Caco-2 (cell line): ENCODE measurements at places on chromosomes 13 and 19.

DNA sequence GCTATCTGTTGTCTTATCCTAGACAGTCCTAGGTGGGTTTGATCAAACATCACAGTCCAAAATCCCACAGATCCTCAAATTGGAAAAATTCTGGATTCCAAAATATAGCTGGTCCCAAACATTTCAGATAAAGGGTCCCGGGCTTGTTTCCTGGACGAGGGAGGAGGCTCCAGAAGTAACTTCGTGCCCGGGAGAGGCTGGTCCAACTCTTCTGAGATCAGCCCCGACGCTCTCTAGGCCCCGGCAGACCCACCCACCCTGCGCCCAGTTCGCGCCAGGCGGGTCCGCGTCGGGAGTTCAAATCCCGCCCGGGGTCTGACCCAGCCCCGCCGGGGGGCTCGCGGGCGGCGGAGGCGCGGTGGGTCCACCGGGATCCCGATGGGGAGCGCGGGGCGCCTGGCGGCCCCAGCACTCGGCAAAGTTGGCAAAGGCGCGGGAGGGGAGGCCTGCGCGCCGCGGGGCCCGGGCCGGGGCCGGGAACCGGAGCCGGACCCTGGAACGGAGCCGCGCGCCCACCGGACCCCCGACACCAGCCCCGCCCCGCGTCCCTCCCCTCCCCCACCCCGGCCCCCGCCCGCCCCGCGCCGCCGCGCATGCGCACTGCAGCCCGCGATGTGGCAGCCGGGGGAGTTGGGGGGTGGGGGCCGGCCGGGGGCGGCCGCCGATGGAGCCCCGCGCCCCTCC lies 513 bp downstream of the MIER2 start:
- DNase-seq, result no peak

- DNase-seq, result no peak
These were observed 451.8 kb downstream of the SUCLA2 start for GRCh38 chr13:47549219-47549752.

GRCh38 chr13:103517066-103517767 lies 451.0 kb upstream of the SLC10A2 start:
- DNase-seq, result no peak

DNA sequence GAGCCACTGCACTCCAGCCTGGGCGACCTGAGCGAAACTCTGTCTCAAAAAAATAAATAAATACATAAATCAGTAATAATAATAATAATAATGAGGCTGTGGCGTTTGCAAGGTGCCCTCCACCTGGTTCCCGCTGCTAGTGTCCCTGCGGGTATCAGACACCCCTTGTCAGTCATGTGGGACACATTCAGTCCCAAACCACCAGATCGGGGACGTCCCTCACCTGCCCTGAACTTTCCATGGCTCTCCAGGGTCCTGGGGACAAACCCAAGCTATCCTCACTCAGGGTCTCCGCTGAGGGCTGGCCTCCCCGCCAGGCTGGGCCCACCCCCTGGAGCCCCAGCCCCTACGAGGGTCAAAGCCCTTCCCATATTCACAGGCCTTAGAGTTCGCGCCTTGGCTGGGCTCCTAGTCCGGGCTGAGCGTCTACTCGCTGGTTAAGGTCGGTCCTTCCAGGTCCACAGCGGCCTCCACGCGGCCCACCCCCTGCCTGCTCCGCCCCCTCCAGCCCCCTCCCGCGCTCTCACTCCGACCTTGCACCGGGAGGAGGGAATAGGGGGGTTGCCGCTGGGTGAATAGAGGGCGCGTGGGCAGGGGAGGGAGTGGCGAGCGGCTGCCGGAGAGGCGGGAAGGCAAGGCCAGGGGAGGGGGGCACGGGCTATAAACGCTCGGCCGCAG lies 349 bp upstream of the KISS1R start:
- peak; percentile 85 for DNase-seq

DNA sequence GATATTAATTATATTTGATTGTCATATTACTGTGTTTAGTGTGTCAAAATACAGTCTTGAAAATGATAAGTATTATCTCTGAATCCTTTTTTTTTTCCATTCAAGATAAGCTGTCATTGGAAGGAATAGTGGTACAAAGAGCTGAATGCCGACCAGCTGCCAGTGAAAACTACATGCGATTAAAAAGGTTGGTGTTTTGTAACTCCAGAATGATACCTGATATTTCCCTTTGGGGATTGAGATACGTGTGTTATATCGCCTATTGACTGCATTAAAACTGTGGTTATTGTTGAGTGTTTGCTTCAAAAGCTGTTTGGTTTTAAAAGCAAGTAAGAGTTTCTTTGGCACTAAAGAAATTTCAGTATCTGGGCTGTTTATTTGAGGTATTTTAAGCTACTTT lies 6.5 kb upstream of the KCTD4 start:
- DNase-seq, result no peak

DNA sequence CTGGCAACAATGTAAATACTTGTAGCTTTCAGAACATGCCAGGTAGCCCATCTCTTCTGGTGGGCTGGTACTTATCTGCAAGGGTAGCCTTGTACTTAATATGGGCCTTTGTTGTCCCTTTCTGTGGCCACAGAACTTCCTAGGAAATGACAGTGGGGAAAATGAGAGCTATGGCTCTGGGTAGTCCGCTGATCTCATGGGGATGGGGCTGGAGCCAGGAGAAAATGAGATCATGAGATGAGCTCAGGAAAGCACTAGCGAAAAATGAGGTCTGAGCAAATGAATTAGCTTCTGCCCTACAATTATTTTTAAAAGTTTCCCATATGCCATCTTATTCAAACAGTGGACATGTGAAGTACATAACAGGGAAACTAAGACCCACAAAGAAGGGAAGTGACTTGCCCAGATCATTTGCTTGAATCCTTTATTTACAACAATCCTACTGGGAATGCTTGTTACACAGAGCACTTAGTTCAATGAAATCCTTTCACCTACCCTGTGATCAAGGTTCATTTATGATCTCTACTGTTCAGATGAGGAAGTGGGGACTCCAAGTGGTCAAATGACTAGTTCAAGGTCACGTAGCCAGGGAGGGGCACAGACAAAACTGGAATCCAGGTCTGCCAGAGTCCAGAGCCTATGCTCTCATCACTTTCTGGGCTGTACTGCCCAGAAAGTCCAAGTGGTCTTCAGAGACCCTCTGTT lies 87.1 kb downstream of the PTPRS start:
- DNase-seq, result no peak

DNA sequence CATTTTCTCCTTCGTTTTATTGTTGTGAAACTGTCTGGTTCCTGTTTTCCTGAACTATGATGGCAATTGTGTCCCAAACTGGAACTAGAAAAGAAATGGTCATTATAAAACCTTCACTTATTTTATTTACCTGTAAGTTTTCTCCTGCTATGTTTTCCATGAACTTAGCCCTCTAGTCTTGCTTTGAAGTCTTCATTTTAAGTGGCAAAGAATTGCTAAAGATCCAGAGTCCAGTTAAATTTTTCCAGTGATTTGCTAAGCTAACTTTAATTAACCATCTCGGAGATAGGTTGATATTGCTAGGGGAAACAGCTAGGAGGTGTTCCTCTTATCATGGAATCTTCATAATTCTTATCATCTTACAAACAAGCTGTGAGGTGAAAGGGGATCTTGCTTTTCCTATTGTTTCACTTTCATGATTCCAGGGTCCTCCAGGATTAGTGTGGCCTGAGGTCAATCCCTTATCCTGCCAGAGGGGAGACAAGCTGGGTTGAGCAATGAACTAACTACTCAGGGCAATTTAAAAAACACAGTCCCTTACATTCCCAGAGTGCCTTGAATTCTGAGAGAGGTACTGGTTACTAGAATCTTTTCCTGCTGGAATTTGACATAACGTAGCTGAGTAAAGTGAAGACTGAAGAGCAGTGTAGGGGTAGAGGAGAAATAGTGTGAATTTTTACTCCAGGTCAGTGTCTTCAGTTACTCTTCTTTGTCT lies 112.5 kb downstream of the ESD start:
- peak; percentile 80 for DNase-seq

DNA sequence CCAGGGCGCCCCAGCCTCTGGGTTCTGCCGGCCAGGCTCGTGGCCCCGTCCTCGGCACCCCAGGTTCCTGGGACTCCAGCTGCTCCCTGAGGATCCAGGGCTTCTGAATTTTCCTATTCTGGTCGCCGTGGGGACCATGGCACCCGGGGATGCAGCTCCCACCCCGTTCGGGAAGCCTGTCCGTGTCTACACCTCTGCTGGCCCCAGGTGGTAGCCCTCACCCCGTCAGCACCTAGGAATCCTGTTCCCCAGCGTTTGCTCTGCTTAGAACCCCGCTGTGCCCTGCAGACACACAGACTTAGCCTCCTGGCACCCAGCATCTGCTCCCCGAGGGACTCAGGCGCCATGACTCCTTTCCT lies 960 bp downstream of the PPFIA3 start:
- no peak for DNase-seq
